ENCODE measurements at places on chromosomes 11 and 22.

- DNase-seq, result no peak
Observed at GRCh38 chr11:112307616-112308015, 47.0 kb upstream of the PLET1 start.

- DNase-seq, result no peak
Observed at GRCh38 chr22:46052801-46053562, 76.0 kb upstream of the WNT7B start.

GRCh38 chr11:128741916-128742315 lies 48.0 kb downstream of the FLI1 start:
- no peak for DNase-seq

DNA sequence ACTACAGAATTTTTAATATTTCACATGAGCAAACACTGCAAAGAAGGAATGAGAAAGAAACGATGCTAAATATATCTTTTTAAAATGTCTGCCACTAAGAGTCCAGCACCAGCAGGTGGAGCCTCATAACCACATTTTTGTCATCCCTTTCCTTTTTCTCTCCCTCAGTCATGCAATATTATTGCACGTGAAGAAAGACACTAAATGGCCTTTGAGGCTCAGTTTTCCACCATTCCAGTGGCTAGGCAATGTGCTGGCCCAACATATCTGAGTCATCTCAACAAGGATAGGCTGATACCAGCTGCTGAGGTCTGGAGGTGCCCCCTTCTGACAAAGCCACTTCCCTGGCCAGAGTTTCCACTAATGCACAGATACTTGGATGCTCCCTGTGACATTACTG lies 1.8 kb downstream of the ALKBH8 start:
- peak; percentile 13 for DNase-seq
